CD4-positive, alpha-beta T cell treated with Interleukin-6 at 100 ng/mL for 8 hours (primary cell): ENCODE measurements at places on chromosomes 11 and 22.

DNA sequence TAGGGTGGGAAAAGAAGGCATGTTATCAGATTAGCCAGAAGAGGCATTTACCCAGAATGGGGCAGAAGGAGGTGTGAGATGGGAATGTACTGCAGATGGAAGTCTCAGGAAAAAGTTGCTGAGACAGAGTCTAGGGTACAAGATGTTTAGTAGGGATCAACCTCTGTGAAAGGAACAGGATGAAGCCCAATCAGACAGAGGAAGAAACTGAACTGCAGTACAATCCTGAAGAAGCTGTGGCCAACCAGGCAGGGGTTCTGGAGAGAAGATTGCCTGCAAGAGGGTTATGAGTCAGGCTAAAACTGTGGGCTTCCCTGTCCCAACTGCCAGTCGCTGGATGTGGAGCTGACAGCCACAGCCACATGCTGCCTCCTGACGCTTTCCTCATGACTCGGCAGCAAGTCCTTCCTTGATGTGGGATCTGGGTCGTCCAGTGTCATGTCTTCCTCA lies 64.0 kb downstream of the CWC15 start:
- no peak for DNase-seq

GRCh38 chr11:27622541-27623300 lies 77.5 kb downstream of the BDNF start:
- DNase-seq: no peak

DNA sequence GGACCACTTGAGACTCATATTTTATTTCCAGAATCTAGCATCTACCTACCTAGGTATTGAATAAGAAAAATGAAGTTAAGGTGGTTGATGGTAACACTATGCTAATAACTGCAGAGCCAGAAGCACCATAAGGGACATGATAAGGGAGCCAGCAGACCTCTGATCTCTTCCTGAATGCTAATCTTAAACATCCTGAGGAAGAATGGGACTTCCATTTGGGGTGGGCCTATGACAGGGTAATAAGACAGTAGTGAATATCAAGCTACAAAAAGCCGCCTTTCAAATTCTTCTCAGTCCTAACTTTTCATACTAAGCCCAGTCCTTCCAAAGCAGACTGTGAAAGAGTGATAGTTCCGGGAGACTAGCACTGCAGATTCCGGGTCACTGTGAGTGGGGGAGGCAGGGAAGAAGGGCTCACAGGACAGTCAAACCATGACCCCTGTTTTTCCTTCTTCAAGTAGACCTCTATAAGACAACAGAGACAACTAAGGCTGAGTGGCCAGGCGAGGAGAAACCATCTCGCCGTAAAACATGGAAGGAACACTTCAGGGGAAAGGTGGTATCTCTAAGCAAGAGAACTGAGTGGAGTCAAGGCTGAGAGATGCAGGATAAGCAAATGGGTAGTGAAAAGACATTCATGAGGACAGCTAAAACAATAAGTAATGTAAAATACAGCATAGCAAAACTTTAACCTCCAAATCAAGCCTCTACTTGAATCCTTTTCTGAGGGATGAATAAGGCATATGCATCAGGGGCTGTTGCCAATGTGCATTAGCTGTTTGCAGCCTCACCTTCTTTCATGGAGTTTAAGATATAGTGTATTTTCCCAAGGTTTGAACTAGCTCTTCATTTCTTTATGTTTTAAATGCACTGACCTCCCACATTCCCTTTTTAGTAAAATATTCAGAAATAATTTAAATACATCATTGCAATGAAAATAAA lies 2.1 kb downstream of the HBB start:
- DNase-seq: no peak

GRCh38 chr11:95222817-95223216 lies 8.2 kb downstream of the SESN3 start:
- no peak for DNase-seq

DNA sequence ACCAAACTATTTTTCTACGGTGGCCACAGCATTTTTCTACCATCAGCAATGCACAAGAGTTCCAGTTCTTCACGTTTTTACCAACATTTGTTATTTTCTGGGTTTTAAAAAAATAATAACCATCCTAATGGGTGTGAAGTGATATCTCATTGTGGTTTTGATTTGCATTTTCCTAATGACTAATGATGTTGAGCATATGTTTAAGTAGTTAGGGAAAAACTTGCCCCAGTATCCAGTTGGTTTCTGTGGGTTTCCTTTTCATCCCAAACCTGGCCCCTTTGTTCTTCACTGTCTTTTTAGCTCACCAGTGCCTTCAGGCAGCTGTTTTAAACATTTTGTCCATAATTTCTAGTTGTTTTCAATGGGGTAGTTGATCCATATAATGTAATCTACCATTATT lies 14.7 kb upstream of the PTS start:
- no peak for DNase-seq

DNA sequence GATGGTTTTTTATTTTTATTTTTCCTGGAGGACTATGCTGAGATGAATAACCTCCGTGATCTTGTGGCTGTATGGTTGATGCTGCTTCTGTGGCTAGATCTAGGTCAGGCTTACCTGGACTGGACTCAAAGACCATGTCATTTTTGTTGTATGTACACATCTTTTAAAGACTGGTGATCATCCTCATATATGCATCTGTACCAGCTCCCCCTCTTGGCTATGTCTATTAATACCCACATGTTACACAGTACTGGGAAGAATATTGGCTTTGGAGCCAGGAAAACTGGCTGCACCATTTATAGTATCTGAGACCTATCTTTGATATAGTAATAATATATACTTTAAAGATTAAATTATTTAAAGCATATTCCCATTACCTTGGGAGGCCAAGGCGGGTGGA lies 18.4 kb upstream of the PITPNB start:
- DNase-seq: no peak

DNA sequence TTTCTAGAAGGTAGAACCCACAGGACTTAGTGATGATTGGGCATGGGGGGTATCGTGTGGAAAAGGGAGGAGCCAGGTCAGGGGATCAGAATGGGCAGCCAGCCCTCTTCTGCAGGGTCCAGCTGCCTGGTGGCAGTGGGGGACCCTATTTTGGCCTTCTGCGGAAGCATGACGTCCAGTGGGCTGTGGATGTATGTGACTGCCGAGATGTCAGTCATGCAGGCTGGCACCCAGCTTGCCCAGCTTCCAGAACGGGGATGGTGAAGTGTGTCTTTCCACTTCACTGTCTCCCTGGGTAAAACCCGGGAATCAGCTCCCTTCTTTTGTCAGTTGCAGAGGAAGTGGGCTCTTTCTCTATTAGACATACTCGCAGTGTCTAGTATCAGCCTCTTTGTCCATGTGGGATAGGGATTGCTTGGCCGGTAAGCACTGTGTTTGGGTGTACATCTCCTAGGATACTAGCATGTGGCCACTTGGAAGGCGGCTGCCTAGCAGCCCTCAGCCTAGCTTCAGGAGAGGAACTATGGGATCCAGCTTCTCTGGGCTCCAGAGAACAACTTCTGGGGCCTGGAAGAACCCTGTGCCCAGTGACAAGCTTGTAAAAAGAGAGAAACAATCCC lies 51.4 kb downstream of the GRIK4 start:
- DNase-seq: no peak

- no peak for DNase-seq
These were observed 23.6 kb downstream of the PTPRJ start for GRCh38 chr11:48003926-48004325.

- DNase-seq: no peak
These were observed 51.8 kb downstream of the ALX4 start for GRCh38 chr11:44258190-44258489.

GRCh38 chr11:130145975-130146776 lies 13.4 kb upstream of the ST14 start:
- DNase-seq: no peak

DNA sequence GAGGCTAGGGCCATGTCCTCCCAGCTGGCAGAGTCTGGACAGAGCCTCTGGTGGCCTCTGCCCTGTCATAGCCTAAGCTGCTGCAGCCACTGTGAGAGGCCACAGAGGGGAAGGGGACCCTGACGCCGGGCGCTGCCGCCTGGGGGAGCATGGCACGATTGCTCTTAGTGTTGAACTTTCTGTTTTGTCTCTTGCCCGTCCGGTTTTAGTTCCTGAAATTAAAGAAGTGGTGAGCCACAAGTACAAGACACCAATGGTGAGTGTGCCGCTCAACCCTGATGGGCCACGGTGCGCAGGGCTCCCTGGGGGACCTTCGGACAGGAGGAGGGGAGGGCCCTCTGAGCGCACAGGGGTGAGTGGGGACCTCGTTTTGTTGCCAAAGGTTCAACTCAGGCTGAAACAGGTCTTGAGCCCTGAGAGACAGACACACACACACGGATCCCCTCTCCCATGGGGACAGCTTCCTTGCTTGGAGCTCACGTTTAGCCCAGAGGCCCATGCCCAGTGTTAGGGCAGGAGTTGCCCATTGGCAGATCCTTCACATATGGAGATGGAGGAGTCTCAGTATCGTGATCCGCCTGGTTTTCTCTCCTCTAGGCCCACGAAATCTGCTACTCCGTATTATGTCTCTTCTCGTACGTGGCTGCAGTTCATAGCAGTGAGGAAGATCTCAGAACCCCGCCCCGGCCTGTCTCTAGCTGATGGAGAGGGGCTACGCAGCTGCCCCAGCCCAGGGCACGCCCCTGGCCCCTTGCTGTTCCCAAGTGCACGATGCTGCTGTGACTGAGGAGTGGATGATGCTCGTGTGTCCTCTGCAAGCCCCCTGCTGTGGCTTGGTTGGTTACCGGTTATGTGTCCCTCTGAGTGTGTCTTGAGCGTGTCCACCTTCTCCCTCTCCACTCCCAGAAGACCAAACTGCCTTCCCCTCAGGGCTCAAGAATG lies 23.8 kb downstream of the MYBPC3 start:
- DNase-seq: no peak

DNA sequence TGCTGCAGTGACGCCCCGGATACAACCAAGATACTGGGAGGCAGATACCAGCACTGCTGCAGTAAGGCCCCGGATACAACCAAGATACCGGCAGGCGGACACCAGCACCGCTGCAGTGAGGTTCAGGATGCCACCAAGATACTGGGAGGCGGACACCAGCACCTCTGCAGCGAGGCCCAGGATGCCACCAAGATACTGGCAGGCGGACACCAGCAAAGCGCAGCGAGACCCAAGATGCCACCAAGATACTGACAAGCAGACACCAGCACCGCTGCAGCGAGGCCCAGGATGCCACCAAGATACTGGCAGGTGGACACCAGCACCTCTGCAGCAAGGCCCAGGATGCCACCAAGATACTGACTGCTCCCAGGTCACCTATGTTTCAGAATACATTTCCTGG lies 225.2 kb downstream of the BRD1 start:
- no peak for DNase-seq

GRCh38 chr11:44190883-44191230 lies 95.4 kb downstream of the EXT2 start:
- DNase-seq: no peak

DNA sequence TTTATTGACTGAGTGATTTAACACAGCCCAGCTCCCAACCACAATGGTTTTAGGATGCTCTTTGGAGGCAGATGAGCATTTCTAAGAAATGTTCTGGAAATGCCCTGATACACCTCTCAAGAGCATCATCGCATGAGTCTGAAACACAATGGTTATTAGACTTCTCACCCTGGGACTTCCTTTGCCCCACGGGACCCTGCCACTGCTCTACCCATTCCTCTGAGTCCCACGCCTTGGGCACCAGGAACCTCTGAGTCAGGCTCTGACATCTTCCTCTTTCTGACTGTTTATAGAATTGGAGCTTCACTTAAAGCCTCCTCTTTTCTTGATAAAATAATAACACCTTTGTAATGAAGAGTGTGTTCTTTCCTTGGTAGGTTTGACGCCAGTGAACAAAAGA lies 85.6 kb upstream of the PARVA start:
- no peak for DNase-seq

DNA sequence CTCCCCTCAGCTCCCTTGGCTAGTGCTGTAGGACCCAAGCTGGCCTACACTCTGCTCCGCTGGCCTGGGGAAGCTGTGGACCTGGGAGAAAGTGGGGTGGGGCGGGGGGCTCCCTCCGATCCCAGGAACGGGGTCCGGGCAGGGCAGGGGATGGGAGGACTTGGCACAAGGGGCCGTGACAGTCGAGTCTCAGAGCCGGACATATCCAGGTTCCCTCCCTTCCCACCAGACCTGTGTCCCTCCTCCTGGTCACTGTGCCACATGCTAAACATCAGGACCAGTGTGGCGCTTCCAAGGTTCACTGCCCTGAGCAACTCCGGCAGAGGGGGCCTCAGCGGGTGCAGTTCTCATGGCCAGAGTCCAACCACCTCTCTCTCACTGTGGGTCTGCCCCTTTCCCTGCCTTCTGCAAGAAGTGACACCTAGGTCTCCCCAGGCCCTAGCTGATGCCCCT lies 2.0 kb downstream of the DUSP8 start:
- DNase-seq: no peak

- DNase-seq: no peak
These were observed 195.3 kb downstream of the BRD1 start for GRCh38 chr22:49632199-49633009.

- DNase-seq: peak; percentile 9
These were observed 77.6 kb downstream of the PACSIN2 start for GRCh38 chr22:42937164-42937843.

DNA sequence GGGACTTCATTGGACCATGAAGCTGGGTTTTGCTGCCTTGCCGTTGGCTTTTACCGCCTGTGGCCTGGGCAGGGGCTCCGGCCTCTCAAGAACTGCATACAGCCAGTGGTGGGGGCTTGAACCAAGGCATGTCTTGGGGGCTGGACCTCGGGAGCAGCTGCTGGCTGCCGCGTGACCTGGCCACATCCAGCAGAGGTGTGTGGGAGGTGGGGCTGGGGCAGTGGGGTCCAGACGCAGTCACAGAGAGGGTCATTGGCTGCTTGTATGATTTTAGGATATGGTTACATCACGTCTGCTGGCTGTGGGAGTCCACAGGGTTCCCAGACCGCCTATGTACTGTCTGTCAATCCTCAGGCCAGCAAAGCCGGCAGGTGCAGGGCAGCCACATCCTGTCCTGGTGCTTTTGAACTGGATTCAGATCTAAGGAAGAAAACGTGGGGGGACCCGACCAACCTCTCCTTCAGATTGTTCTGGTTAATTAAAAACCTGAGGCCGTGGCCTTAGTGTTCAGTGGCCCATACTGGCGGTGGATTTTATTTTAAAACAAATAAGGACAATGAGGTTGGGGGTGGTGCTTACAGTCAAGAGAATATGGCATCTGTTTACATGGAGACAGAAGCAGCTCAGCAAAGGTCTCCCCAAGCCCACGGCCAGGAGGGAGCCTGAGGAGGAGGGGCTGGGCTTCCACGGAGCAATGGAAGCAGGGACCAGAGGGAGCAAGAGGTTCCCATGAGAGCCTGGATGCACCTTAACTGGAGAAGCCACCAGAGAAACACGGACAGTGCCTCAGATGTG lies 426.0 kb downstream of the TBC1D22A start:
- no peak for DNase-seq

GRCh38 chr11:66388780-66389386 lies 17.3 kb upstream of the SLC29A2 start:
- peak; percentile 74 for DNase-seq

GRCh38 chr11:9047964-9048523 lies 43.4 kb downstream of the SCUBE2 start:
- no peak for DNase-seq
